ENCODE measurements at places on chromosomes 5 and 9. TPM values are rescaled to one million over a fixed set of nuclear protein-coding genes. Genes with fewer than 3 reads are reported as not detected.

The CNTFR gene
- total RNA-seq = 5.0 TPM

The MORN5 gene
- not detected for total RNA-seq

The PIGO gene
- total RNA-seq = 14.5 TPM

The OR1Q1 gene
- not detected for total RNA-seq

The GABRA6 gene
- not detected for total RNA-seq

DNA sequence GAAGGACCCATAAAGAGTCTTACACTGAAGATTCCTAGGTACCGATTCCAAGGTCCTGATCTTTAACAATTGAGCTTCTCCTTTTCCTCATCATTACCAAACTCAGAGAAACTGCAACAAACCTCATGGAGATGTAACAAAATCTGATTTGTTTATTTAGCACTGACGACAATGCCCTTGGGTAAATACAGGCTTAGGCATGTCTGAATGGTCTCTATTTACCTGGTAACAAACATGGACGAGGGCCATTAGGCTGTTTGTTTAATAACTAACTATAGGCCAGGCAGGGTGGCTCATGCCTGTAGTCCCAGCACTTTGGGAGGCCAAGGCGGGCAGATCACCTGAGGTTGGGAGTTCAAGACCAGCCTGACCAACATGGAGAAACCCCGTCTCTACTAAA is 333.3 kb downstream of the AGTPBP1 start:
- DNase-seq = no peak

DNA sequence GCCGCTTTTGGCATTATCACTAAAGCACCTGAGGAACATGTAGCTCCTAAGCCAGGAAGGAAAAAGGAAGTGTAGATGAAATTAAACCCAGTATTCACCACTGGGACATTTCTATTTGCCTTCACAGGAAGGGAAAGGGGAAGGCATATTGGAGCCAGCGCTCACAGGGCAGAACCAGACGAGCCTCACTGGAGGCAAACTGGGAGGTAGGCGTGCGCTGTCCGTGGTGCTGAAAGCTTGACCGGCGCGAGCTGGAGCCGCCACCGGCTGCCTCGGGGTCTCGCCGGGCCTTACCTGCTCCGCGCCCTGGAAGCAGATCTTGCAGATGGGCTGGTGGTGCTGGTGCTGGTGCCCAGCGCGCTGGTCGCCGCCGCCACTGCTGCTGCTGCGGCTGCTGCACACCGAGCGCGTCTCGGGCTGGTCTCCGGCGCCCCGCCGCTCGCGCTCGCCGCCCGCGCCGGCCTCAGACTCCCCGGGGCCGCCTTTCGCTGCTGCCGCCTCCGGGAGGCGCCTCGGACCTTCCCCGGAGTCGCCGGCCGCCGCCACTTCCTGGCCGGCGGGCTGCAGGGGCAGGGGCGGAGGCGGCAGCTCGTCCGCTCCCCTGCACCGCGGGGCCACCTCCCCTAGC is 732 bp downstream of the MARCHF11 start:
- no peak for DNase-seq

DNA sequence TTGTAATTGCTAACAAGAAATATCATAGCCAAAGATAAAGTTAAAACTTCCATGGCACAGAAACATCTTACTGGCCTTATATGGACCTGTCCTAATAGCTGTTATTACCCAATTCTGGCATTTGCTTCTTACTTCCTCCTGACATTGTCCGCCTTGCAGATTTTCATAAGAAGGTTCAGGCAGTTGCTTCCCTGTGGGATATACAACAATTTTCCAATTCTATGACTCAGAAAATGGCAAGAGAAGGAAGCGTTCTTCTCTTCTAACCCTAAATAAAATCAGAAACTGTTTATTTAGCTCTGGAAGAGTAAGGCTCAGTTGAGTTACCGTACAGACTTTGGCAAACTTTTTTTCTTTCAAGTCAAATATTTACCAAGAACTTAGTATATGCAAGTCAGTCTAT is 1.7 kb downstream of the PRKAA1 start:
- no peak for DNase-seq

- no peak for DNase-seq
Measured at GRCh38 chr5:139708434-139708861, 60.3 kb downstream of the CXXC5 start.

- no peak for DNase-seq
Measured at GRCh38 chr5:139634541-139634940, 13.6 kb upstream of the CXXC5 start.

The PRSS3 gene
- 14.3 TPM for total RNA-seq

The NR5A1 gene
- total RNA-seq = not detected

The PCA3 gene
- not detected for total RNA-seq

DNA sequence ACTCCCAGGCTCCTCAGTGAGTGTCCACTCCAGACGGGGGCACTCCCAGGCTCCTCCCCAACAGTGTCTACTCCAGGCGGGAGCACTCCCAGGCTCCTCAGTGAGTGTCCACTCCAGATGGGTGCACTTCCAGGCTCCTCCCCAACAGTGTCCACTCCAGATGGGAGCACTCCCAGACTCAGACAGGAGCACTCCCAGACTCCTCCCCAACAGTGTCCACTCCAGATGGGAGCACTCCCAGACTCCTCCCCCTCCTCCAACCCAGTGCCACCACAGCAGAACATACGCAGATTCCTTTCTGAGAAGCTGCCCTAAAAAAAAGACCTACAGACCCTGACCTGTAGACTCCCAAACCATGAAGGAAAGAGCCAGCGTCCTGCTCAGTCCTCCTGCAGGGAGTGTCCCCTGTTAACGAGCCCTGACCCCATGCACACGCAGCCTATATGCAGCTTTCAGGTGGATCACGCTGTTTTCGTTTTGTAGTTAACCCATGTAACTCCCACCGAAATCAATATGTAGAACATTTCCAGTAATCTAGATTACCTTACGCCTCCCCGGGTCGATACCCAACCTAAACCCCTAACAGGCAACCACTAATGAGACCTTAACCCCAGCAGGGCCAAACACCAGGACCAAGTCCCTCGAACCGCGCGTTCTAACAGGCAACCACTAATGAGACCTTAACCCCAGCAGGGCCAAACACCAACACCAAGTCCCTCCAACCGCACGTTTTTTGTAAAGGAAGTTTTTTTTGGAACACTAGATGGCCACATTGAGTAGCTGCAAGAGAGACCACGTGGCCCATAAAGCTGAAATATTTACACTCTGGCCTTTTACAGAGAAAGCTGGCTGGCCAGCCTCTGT is 15.7 kb downstream of the PNPLA7 start:
- no peak for DNase-seq

DNA sequence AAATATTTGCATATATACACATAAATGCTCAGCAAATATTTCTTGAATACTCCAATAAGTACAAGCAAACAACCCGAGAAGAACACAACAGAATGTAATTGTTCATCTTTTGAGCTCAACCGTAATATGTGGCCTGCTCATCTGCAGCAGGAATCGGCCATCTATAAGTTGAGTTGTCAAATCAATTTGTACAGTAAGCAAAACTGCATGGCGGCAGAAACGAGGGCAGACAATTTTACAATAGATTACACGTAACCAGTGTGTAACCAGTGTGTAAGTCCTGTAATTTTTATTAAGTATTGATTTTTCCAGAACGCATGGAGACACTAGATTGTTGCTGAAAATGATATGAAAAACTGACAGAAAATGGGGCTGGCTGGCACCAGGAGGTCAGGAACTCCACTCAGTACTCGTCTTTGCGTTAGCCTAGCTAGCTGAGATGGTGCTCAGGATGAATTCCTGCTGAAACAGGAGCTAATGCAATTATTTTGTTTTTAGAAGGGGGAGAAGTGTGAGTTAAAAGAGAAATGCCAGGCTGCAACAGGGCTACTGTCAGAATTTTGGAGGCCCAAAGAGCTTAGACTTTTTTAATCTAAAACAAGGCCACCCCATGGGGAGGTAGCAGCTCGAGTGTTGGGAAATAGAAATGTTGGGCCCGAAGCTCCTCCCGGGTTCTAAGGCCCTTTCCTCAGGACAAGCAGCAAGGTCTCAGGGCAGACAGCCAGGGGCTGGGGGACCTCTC is 682 bp downstream of the DHX29 start:
- DNase-seq = no peak

GRCh38 chr5:124252747-124253146 is 493.7 kb downstream of the ZNF608 start:
- DNase-seq = no peak

- no peak for DNase-seq
Measured at GRCh38 chr5:88269222-88269771, 652 bp upstream of the TMEM161B start.

DNA sequence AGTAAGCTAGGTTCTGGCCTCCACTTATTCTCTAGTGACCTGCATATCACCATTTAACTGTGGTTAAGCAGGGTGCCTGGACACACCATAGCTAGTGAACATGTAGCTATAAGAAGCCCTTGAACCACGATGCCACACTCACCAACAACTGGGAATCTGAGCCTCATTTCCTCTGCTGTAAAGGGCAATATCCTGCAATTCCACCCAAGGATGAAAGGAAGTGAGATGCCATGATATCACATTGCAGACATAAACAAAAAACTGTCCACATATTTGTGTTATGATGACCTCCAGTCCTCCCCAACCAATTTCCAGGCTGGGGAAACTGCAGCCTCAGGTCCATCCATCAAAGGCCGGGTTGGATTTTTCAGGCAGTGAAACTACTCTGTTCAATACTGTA is 10.4 kb downstream of the TNIP1 start:
- DNase-seq = no peak

DNA sequence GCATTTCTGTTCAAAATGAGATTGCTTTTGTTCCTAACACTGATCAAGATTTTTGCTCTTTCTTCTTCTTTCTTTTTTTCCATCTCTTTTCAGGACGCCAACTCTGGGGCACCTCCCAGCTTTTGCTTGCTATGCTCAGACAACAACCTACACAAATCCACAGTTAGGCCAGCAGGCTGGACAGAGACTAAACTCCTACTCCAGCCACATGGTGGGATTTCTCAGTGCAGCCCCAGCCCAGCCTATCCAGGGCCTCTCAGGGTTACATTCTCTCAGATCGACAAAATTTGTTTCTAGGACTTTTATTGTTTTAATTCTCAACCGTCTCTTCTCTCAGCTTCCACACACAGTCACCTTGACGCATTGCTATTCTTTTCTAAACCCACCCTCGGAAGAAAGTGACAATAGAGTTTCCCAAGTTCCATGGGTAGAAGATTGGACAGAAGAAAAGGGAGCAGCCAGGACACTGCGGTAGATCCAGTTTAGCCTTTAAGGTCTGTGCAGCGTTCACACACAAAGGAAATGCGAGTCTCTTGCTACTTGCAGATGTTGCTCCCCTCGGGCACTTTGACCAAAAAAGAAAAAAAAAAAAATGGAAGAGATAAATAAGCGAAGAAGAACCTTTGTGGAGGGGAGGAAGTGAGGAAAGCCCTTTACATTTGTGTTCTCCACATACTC is 588.6 kb upstream of the GRAMD2B start:
- DNase-seq = no peak

The PTGS1 gene
- 124 TPM for total RNA-seq

The GDNF gene
- 1.4 TPM for total RNA-seq

DNA sequence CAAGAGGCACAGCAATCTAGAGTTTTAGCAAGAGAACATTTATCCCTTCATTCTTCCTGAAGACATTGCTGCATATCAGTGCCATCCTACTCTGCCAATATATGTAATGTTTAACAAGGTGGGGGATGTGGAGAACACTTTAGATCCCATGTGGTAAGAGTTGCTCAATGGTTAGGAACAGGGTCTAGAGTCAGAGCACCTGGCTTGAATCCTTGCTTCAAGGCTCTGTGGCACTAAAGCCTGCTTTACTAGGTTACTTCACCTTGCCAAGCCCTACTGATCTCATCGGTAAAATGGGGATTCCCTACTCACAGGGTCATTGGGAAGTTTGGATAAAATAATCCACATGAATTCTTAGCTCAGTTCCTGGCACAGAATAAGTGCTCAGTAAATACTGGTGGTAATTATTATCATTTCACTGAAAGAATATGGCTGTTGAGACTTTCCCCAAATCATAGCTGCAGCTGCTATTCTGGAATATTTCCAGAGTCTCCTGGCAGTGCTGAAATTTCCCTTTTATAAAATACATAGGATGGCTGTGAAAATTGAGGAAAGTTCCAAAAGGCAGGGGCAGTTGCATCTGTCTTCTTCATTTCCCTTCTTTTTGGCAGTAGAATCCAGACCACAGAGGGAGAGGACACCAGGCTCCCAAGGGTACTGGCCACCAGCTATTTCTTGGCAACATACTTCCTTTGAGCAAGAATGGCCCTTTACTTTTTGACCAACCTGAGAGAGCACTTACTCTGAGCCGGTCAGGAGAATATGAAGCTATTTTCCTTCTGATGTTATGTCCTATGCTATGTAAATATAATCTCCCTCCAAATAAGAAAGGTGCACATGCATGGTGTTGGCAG is 142.8 kb downstream of the PALM2AKAP2 start:
- no peak for DNase-seq

DNA sequence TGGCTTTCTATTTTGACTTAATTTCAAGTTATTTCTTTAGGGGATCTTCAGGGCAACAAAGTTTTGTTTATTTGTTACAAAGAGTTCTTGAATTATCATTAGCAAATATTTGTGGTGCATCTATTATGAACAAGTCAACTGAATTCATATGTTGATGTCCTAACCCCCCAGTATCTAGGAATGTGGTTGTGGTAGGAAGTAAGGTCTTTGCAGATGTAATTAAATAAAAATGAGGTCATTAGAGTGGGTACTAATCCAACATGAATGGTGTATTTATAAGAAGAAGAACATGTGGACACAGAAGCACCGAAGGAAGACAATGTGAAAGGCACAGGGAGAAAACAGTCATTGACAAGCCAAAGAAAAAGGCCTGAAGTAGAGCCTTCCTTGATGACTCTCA is 474.0 kb upstream of the DAB2 start:
- no peak for DNase-seq

DNA sequence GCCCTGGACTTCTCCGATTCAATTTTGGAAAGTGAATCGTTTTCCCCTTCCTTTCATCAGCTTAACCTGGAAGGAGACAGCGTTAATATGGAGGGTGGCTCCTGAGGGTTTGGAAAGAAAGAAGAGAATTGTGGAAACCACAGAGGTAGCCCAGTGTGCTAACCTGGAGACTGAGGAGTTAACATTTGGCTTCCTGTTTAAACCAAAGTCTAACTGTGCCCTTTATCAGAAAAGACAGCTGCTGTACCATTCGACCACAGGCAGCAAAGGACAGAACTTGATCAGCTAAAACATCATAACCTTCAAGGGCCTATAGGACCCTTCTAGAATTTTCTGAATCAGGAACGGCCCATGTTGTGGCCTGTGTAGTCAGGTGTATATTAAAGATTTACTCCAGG is 735 bp downstream of the IDNK start:
- no peak for DNase-seq

DNA sequence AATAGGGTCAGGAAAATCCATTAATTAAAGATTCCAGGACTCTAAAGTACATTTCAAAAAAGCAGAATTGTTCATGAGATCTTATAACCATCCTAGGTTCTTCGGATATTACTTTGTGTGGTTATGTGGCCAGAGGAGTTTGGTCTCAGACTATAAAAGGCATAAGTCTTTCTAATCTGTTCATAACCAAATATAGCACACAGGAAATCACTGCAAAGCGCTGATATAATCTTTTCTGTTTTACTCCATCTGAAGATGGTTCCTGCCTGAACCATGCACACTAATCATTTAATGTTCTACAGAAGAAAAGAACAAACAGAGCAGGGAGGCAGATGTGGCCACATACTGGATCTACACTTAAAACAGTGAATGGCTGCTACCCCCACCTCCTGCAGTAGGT is 182.8 kb downstream of the SEMA5A start:
- DNase-seq = no peak

GRCh38 chr5:102957141-102957540 is 162.8 kb downstream of the GIN1 start:
- DNase-seq = no peak

GRCh38 chr5:64688391-64688790 is 1.9 kb upstream of the SHISAL2B start:
- DNase-seq = no peak

Data from suprapubic skin (tissue), 4 donors.